ENCODE measurements at places on chromosomes 3 and 15.

- H3K27me3 ChIP-seq, result no peaks in the 10 kb centered on the region
- no peak for DNase-seq
- H3K4me1 ChIP-seq, result peaks cover 16% of the 10 kb centered on the region
- no peak overlapping the region for H3K4me3 ChIP-seq
These were observed 38.1 kb downstream of the CHAC1 start for GRCh38 chr15:40991355-40991754.

DNA sequence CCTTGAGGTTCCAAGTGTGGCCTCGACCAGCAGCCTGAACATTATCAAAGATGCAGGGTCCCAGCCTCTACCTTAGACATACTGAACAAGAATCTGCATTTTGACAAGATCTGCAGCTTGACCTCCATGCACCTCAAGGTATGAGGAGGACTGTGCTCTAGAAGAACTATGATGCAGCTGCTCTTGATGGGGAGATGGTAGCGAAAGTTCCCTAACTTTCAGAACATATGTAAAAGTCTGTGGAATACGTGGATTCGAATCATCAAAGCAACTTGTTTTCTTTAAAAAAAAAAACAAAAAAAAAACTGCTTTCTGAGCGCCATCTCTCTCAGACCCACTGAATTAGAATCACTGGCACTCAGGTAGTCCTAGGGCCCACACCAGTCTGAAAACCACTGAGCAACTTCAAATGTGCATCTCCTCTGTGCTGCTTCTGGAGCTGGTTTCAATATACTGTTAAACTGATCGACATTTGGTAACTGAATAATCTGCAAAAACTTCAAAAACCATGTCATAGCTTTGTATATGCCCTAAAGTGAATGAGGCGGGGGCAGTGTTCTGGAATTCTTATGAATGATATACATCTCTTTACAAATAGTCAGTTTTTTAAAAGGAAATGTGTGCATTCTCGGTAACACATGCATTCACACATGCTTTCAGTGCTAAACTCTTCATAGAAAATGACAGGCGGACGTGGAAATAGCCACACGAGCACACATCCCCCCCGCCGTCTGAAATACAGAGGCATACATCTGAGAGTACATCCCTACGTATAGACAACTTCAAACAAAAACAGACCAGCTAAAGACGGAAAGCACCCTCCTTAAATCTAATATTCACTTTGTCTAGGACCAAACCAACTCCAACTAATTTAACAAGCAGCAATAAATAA is 128.8 kb downstream of the FOXP1 start:
- no peak overlapping the region for H3K4me3 ChIP-seq
- no peaks in the 10 kb centered on the region for H3K27me3 ChIP-seq
- DNase-seq, result no peak
- H3K27ac ChIP-seq, result no peak overlapping the region
- H3K36me3 ChIP-seq, result no peaks in the 10 kb centered on the region
- H3K4me1 ChIP-seq, result no peaks in the 10 kb centered on the region

DNA sequence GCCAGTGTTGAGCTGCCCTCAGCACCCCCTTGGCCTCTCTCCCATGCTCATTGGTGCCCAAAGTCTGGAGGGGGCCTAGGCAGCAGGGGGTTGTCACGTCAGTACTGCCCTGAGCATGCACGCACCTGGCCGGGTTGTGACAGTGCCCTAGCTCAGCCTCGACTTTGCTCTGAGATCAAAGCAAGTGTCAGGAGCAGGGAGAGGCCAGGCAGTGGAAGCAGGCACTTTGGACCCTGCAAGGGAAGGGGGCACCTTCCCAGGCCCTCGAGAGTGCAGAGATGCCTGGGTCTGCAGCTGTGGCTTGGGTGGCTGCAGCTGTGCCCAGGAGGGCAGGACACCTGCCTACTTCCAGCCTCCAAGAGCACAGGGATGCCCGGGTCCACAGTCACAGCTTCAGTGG is 561.3 kb downstream of the NLGN1 start:
- H3K4me1 ChIP-seq, result no peaks in the 10 kb centered on the region
- no peak for DNase-seq
- H3K4me3 ChIP-seq, result no peak overlapping the region
- H3K36me3 ChIP-seq, result no peaks in the 10 kb centered on the region
- no peaks in the 10 kb centered on the region for H3K27me3 ChIP-seq

- DNase-seq, result no peak
- no peaks in the 10 kb centered on the region for H3K4me1 ChIP-seq
- H3K27ac ChIP-seq, result no peak overlapping the region
- H3K36me3 ChIP-seq, result no peaks in the 10 kb centered on the region
- no peak overlapping the region for H3K4me3 ChIP-seq
- H3K27me3 ChIP-seq, result no peaks in the 10 kb centered on the region
These were observed 47.6 kb downstream of the IL16 start for GRCh38 chr15:81244306-81244705.

GRCh38 chr15:64100958-64101357 is 5.2 kb downstream of the SNX1 start:
- no peak for DNase-seq
- no peak overlapping the region for H3K27ac ChIP-seq
- no peaks in the 10 kb centered on the region for H3K36me3 ChIP-seq
- H3K4me3 ChIP-seq, result no peak overlapping the region

DNA sequence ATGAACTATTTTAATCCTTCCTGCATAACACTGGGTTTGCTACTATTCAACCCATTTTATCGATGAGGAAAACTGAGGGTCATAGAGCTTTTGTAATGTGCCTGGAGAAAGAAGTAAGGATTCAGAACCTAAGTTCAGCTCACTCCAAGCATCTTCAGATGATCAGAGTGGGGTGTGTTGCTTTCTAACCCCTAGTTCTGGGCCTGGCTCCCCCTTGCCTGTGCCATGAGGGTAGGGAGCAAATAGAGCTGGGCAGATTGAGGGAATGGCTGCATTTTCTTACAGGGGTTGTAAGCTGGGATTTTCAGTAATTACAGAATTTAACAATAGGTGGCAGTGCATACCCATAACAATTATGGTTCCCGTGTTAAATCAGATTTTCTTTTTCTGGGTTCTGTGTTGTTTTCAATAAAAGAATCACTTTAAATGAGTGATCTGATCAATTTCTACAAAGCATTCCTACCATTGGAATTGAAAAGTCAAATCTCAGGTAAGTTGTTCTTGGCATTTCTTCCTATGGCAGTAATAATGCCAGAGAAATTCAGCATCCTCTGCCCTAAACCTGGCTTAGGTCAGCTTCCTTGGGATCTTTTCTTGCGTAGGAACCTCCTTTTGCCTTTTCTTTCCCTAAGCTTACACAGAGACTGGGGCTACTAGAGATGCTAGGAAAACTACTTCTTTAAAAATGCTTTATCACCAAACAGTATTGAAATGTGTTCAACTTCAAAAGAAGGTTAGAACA is 103.8 kb upstream of the IL12A start:
- no peaks in the 10 kb centered on the region for H3K27me3 ChIP-seq
- no peak overlapping the region for H3K4me3 ChIP-seq
- no peak for DNase-seq
- no peaks in the 10 kb centered on the region for H3K36me3 ChIP-seq

DNA sequence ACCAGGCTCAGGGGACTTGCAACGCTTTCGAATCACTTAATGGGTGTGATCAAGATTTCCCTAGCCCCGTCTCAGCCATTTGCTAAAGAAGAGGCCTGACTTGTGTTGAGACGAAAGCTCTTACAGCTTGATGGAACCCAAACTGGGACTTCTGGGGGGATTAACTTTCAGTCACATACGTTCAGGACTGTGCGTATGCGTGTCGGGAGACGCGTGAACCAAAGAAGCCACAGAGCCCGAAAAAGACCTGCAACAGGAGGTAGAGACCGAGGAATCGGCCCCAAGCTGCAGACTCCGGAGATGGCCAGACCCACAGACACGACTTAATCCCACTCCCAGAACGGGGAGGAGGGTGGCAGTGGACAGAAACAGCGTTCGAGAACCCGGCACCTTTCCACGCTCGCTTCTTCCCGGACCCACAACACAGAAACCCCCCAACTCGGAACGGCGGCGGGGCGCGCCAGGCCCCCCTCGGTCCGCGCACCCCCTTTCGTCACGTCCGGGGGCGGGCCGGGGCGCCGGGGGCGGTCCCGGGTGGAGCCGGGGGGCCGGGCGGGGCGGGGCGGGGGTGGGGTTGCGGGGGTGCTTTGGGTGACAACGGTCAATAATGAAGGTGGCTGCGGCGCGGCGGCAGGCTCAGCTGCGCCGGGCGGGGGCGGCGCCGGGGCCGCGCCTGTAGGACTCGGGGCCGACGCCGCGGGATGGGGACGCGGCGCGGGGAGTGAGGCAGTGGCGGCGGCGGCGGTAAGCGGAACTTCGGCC is at the start of gene ATP11B:
TSS of gene ATP11B (plus strand) at position 604 of the 762 bp plus-strand sequence. CDS start 256 bp downstream, outside the sequence.
- no peaks in the 10 kb centered on the region for H3K36me3 ChIP-seq
- DNase-seq, result peak; percentile 83
- peaks cover 18% of the 10 kb centered on the region for H3K4me1 ChIP-seq

Data from ascending aorta (tissue), 2 donors.